ENCODE measurements at places on chromosomes 16 and 17. TPM values are rescaled to one million over a fixed set of nuclear protein-coding genes. Genes with fewer than 3 reads are reported as not detected.

Gene KRTAP4-3
- not detected for total RNA-seq

Gene FBXW10
- not detected for total RNA-seq

Gene KRTAP4-5
- total RNA-seq = not detected

Gene KCNAB3
- total RNA-seq = not detected

Gene TSR3
- 73.7 TPM for total RNA-seq

Gene RNF157
- total RNA-seq = 13.0 TPM

Gene CACNG5
- total RNA-seq = not detected

Gene HBZ
- total RNA-seq = not detected

Gene TBC1D3H
- total RNA-seq = not detected

Gene STAT5B
- 31.4 TPM for total RNA-seq

Gene HEATR9
- not detected for total RNA-seq

Gene ATP6V0D1
- total RNA-seq = 95.7 TPM

Gene CLDN7
- total RNA-seq = not detected

Gene KIF19
- total RNA-seq = 0.30 TPM

Gene GSG1L
- total RNA-seq = 34.7 TPM

Gene AANAT
- not detected for total RNA-seq

Gene LRRC46
- 0.59 TPM for total RNA-seq

Gene TEKT1
- total RNA-seq = not detected

Gene PABPN1L
- total RNA-seq = not detected

Gene GAS7
- 113 TPM for total RNA-seq

Gene KRTAP4-1
- total RNA-seq = not detected

Gene CSH1
- not detected for total RNA-seq

Gene FBXL19
- 5.7 TPM for total RNA-seq

Gene PVALEF
- total RNA-seq = not detected

Gene DNAI2
- total RNA-seq = not detected

Gene RGS11
- total RNA-seq = 9.0 TPM

Gene ADORA2B
- total RNA-seq = 0.59 TPM

Gene CIITA
- total RNA-seq = 3.2 TPM

Gene ATP2A3
- 5.5 TPM for total RNA-seq

Gene PMP22
- total RNA-seq = 164 TPM

Gene ZG16
- total RNA-seq = not detected

Gene HOXB1
- not detected for total RNA-seq

Gene CHMP6
- total RNA-seq = 17.5 TPM

Gene MARF1
- 17.1 TPM for total RNA-seq

Gene BRCA1
- 8.4 TPM for total RNA-seq

Gene NPIPA5
- 3.8 TPM for total RNA-seq

Gene BAHCC1
- 5.8 TPM for total RNA-seq

Gene ZG16B
- total RNA-seq = not detected

Gene VMO1
- total RNA-seq = not detected

Gene ABCA5
- total RNA-seq = 19.7 TPM

Gene KRT33A
- not detected for total RNA-seq

Gene METTL2A
- 11.9 TPM for total RNA-seq

Gene CCL7
- not detected for total RNA-seq

Gene CCDC78
- 0.56 TPM for total RNA-seq

Gene SERPINF2
- 1.0 TPM for total RNA-seq

Gene LGALS9B
- not detected for total RNA-seq

Gene TLCD1
- not detected for total RNA-seq

Gene RHBDF1
- 12.0 TPM for total RNA-seq

Gene KRT20
- total RNA-seq = not detected

Gene TCAP
- total RNA-seq = 5,284 TPM

Gene ARL4D
- total RNA-seq = 5.5 TPM

Gene CNGB1
- not detected for total RNA-seq

Gene JUP
- total RNA-seq = 234 TPM

Gene KRT33B
- not detected for total RNA-seq

Gene C16orf95
- total RNA-seq = 2.4 TPM
